ENCODE measurements at places on chromosomes 1 and 21.

DNA sequence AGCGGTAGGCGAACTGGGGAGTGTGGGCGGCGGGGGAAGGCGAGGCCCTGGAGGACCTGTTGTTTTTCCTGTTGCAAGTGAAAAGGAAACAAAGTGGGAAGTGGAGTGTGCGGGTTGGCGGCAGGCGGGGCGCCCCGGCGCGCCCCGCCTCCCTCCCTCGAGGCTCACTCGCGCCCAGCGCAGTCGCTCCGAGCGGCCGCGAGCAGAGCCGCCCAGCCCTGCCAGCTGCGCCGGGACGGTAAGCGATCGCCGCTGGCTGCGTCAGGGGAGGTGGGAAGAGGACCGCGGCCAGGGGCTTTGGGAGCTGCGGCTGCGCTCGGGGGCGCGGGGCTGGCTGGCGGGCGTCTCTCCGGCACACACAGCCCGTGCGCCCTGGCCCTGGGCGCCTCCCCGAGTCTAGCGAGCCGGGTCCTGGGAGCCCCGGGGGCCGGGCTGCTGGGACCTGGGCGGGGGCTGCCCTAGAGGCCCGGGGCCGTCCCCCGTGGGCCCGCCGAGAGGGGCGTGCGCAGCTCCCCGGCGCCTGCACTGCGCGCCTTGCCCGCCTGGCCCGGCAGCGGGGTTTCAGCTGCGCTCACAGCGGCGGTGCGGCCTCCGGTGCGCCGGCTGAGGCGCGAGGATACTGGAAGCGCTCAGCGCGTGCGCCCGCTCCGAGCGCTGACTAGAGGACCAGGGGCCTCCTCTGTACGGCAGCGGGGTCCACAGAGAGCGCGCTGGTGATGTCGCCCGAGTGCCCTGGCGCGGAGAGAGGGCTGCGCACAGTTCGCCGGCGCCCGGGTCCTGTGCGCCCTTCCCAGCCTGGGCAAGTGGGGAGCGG lies at the start of gene PIK3CD:
Gene PIK3CD (plus strand): TSS at position 167 of the 814 bp plus-strand sequence. CDS start 58,725 bp downstream, outside the sequence.
- no peak for DNase-seq

GRCh38 chr1:176119549-176119948 lies 87.5 kb downstream of the COP1 start:
- no peak for DNase-seq

DNA sequence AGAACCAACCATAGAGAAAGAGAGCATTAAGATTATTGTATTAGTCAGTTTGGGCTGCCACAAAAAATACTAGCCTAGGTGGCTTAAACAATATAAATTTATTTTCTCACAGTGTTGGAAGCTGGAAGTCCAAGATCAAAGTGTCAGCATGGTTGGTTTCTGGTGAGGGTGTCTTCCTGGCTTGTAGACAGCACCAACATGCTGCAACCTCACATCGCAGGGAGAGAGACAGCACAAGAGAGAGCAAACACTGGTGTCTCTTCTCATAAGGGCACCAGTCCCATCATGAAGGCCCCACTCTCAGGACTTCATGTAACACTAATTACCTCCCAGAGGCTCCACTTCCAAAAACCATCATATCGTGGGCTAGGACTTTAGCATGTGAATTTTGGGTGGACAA lies 30.6 kb upstream of the HAO2 start:
- no peak for DNase-seq

DNA sequence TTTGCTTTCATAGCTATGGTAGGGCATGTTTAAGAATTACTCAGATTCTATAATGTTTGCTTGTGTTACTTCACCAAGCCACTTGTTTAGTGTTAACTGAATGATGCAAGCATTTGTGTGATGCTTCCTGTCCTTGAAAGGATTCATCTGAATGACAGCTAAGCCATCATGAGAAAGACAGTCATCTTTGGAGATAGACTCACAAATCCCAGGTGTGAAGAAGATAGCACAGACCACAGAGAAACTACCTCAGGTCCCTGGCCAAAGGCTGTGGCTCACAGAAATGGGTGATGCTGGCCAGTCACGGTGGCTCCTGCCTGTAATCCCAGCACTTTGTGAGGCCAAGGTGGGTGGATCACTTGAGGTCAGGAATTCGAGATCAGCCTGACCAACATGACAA lies 321.4 kb downstream of the DPYD start:
- DNase-seq, result no peak

DNA sequence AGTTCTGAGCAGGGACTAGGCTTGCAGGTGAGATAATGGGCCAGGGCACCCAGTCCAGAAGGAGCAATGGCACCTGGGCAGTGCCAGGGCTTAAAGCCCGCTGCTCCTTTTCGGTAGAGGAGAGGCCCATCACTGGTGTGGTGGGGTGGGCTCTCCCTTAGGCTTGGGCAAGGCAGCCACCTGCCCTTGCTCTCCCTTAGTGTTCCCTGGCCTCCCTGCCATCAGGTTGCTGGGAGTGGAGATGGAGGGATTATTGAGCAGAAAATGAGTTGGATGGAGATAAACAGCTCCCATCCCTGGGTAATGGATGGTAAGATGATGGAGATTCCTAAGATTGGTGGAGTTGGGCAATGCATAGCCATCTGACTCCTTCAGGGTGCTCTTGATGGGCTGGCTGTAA lies 7.9 kb downstream of the MYOG start:
- no peak for DNase-seq

DNA sequence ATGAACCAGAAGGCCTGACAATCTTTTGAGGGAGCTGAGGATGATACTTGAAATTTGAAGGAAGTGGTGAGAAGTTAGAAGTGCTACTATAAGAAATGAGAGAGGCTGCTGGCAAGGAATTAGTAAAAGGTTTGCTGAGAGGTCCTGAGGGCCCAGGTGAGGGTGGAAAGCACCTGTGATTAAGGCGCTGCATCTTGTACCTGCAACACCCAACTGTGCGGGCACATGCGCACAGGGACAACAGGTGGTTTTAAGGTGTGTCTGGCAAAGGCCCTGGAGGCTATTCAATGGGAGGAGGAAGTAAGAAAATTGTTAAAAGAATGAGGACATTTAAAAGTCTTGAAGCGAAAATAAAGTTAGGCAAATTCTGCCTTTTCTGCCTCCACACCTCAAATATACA lies 349.3 kb downstream of the RGS7 start:
- DNase-seq, result no peak

DNA sequence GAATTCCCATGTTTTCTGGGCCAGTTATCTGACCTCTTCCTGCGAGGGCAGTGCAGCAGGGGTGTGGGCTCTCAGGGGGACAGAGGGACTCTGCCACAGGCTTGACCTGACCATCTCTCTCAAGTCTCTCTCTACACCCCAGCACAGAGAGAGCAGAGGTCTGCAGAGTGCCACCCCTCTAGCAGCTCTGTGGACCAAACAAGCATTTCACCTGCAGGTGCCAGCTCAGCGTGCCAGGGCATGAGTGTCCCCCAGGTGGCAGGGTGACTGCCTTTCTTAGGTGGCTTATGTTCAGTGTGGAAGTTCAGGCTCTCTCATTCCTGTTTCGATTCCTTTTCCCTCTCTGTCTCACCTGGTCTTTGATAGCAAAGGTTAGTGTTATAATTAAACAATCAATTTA lies 191.3 kb downstream of the CACNA1E start:
- DNase-seq, result no peak

DNA sequence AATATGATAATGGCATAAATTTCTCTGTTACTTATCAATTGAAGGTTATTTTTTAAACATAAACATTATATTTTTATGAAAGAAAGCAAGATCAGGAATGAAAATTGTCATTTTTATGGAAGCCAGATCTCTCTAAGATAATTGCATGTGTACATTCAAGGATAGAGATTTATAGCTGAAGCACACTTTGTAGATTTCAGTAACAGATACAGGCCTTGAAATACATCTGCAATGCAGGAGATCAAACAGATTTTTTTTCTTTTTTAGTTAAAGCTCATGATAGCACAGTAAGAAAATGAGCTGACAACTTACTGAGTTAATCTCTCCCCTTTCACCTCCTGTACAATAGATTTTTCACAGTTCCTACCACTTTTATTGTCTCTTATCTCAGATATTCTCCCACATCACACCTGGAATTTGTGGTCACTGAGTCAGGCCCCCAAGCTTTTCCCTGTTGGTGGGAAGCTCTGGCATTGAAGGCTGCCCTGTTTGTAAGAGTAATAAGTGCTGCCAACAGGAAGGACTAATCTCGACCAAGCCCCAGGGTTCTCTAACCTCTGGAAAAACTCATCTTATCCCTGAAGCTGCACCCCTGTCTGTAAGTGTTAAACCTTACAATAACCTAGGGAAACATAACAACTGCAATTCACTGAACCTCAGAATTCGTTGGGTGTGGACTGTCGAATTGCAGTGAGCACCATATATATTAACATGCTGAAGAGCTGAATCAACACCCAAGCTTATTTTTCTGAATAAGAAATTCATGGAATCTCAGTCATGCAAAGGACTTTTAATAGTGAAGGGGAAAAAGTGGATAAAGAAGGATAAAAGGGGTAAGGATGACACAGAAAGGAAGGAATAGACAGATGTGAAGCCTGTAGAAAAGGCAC lies 599.0 kb downstream of the LMO4 start:
- DNase-seq, result no peak

- DNase-seq, result no peak
These were observed 4.7 kb downstream of the RAB29 start for GRCh38 chr1:205770618-205771017.

DNA sequence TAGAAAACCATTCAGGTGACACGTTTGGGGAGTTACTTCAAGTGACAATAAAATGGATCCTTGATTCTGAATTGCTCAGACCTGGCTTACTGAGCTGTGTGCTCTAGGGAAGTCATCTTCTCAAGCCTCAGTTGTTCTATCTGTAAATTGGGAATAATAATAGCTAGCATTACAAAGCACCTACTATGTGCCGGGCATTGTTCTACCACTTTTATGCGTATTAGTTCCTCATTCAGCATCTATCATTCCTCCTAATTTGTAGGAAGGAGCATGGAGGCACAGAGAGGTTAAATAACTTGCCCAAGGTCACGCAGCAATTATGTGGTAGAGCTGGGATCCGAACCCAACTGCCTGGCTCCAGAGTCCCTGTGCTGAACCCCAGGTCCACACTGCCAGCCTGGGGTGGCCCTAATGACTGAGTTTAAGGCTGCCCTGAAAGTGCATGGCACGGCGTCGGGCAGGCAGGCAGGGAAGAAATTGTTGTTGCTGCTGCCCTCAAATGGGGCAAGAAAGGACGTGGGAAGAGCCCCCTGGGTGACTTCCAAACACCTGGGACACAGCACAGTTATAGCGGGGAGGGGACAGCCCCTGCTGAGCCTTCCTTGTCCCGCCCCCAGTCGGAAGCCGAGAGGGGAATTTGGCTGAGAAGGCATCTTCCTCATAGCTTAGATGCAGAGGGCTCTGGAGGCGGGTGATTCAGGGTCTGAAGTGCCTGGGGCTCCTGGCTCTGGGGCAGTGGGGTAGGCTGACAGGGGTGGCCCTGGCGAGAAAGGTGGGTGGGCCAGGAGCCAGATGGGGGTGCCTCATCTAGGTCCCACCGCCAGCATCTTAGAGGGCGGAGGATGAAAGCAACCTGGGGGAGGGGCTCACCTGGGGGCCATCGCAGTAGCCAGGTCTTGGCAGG lies 86.5 kb upstream of the IFFO2 start:
- DNase-seq, result no peak

DNA sequence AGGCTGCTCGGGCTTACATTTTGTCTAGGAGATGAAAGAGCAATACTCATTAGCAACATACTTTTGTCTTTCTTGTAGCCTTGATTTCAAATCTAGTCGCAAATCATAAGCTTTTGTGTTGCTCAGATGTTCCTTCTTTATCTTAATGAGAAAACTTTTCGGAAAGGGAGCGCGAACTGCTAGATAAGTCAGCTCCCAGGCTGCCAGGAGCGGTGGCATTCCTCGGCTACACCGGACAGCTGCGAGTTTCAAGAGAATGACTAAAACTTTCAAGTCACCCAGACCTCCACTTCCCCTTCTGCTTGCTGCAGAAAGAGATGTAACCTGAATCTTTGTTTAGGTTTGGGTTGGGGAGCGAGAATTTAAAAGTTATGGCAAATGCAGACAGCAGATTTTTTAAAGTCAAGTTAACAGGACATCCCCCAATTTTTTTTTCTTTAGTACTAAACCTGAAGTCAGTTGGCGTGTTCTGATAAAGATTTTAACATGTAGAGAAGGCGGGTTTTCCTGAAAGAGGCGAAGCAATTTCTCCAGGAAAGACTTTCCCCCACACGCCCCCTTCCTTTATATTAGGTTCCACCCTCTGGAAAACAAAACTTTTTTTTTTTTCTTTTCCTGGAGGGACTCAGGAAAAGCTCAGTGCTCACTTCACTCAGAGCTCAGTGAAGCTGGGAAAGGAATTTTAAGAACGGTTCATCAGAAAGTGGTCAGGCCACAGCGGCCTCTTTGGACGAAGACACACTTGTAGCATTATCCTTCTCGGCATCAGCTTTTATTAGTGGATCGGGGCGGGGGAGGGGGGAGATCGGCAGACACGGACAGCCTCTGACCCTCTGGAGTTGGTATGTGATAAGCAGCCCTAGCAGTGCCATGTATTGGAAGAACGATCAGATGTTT lies at the start of gene LHX8:
Gene LHX8 (plus strand): TSS at position 639 of the 897 bp plus-strand sequence. CDS start 2,227 bp downstream, outside the sequence.
- DNase-seq, result no peak

DNA sequence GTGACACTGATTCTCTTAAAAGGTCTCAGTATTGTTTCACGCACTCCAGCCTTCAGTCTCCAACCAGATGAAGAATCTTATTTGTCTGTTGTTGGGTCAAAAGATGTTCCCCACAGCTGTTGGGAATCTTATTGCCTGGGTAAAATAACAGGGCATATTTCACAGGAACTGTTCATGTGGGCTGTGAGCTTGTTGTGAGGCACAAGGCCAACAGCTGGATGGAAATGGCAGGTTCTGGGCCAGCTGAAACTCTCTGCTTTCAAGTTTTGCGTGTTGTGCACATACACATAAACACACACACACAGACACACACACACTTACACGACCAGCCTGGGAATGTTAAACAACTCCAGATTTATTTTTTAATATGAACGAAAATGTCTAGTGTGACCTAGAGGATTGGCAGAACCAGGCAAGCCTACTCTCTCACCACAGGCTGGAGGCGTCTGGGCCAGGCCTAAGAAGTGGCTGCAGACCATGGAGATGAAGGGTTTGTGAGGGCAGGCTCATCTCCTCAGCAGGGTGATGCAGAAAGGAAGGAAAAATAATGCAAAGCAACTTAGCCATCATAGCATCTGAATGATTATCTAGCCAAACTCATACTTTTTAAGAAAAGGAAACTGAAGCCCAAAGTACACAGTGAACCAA lies 357.0 kb downstream of the TTLL7 start:
- no peak for DNase-seq

- no peak for DNase-seq
These were observed 4.5 kb downstream of the LEFTY2 start for GRCh38 chr1:225936523-225936922.

DNA sequence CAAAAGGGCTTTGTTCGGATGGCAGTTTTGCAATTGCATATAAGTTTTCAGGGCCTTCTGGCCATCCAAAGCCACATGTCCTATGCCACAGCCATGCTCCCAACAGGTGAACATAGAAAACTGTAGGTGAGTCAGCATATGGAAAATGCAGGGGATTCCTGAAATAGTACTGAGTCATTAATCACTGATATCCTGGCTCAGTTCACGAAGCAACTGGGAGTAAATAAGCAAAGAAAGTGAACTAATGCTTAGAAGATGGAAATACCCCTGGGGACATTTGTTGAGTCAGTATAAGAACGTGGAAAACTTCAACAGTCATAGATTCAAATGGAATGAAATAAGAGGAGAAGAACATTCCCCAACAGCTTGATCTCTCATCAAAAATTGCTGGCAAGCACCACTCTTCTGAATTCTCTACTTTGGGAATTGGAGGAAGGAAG lies 148.9 kb upstream of the RUNX1 start:
- no peak for DNase-seq

- no peak for DNase-seq
These were observed 73.4 kb downstream of the PLPPR5 start for GRCh38 chr1:98931128-98931835.

Measured in stimulated activated CD4-positive, alpha-beta T cell treated with anti-CD3 and anti-CD28 coated beads, Interleukin-1b, Interleukin-23, amount 100 ng/mL, for 1 hour (primary cell).